ENCODE measurements at places on chromosomes 13 and 19.

DNA sequence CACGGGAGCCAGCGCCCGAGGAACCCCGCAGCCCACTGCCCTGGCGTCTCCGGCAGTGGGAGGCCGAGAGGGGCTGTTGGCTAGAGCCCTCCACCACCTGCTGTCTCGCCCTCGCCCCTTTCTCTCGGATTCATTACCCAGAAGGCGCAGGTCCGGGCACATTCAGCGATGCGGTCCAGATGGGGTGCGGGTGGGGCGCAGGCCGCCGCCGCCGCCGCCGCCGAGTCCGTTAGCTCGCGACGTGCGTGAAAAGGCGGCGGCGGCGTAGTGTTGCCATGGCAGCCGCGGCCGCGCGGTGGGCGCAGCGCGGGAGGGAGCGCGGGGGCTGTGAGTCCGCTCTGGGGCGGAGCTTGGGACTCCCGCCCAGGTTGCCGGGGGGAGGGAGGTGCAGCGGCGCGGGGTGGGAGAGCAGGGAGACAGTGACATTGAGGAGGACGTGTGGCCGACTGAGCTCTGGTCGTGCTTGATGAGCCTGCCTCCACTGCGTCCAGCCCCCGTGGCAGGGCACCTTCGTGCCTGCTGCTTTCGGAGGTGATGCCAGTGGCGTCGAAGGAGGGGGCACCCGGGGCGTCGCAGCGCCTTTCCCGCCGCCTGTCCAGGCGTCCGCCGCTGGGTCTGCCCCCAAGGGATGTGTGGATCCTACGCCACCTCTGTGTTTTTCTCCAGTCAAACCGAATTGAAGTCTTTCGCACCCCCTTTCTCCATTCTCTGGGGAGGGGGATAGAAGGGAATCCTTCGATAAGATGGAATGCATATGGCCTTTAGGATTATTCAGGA, at the start of gene KATNAL1:
KATNAL1 (minus strand) TSS at position 358 of the 777 bp plus-strand sequence. CDS start 23,774 bp downstream, outside the sequence.
- DNase-seq: peak; percentile 55

DNA sequence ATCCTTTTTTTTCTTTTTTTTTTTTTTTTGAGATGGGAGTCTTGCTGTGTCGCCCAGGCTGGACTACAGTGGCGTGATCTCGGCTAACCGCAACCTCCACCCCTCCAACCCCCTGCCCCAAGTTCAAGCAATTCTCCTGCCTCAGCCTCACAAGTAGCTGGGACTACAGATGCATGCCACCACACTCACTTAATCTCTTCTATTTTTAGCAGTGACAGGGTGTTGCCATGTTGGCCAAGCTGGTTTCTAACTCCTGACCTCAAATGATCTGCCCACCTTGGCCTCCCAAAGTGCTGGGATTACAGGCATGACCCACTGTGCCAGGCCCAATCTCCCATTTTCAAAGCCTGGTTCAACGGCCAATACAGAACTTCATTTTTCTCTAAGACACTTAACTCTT, 9.1 kb downstream of the FOXO1 start:
- DNase-seq: no peak

GRCh38 chr19:4635754-4636116, 3.6 kb upstream of the TNFAIP8L1 start:
- no peak for DNase-seq

GRCh38 chr19:10295847-10296591, 6.3 kb downstream of the ICAM5 start:
- no peak for DNase-seq

- DNase-seq: no peak
These were observed 71.6 kb upstream of the TEX29 start for GRCh38 chr13:111248822-111249221.

- no peak for DNase-seq
These were observed 12.4 kb downstream of the WDR87 start for GRCh38 chr19:37893845-37894575.

GRCh38 chr19:17873786-17874757, 2.3 kb downstream of the SLC5A5 start:
- no peak for DNase-seq

GRCh38 chr13:80590551-80590950, 249.6 kb upstream of the SPRY2 start:
- DNase-seq: no peak

DNA sequence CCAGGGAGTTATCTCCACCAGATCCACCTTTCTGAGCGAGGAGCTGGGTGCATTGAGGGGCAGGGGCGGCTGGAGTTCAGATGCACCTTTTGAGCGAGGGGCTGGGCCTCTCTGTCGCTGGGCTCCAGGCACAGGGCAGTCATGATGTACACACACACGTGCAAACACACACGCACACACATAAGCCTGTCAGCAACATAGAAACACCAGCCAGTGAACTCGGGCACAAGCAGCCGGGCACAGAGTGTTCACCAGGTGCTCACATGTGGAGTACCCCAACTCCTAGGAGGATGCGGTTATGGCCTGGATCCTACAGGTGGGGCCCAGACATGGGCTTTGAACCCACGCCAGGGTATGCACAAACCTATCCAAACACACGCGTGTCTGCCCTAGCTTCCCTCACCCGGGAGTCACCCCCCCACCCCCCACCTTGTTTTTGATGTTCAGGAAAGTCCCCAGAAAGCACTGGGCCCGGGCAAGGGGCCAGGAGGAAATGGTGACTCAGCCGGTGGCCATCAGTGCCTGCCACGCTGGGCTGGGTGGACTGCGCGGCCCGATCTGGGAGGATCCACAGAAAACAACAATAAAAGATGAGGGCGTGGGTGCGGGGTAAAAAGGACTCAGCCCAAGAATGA, 13.3 kb downstream of the ARRDC2 start:
- DNase-seq: peak; percentile 62

- DNase-seq: no peak
These were observed 3.5 kb downstream of the KCNA7 start for GRCh38 chr19:49069026-49069425.

DNA sequence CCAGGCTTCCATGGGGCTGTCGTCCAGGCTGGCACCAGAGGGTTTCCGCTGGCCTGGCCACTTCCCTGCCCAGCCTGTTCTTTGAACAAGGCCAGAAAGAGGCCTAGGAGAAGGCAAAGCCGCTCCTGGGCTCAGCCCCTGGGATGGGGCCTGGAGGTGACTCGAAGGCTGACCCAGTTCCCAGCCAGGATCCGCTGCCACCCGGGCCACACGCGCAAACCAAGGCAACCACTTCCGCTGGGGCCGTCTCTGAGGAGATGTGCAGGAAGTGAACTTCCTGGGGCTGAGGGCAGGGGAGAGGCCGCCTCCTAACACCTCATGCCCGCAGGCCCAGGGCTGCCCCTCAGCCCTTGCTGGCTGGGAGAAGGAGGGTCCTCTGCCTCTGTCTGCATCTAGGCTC, 15.2 kb downstream of the PLEKHF1 start:
- DNase-seq: peak; percentile 78

DNA sequence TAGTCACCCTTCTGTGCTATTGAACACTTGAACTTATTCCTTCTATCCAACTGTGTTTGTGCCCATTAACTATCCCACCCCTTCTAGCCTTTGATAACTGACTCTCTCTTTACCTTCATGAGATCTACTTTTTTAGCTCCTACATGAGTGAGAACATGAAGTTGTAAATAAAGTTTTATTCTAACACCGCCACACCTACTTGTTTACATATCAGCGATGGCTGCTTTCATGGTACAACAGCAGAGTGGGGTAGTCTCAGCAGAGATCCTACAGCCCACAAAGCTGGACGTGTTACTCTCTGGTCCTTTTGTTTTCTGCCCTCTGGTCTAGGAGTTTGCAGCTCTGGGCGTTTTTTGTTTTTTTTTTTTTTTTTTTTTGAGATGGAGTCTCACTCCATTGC, 23.7 kb downstream of the VSTM1 start:
- DNase-seq: no peak

DNA sequence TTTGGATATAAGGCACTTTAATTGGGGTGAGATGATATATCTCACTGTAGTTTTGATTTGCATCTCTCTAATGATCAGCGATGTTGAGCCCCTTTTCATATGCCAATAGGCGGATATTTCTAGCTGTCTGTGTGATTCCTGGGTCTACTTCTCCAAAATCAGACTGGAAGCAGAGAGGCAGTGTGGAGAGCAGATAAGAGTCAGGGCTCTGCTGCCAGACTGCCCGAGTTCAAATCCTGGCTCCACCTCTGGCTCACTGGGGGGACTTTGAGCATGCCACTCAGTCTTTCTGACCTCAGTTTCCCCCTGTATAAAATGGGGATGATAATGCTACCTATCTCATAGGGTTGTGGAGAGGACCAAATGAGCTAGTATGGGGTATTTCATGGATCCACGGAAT, 24.0 kb upstream of the ACP7 start:
- no peak for DNase-seq

GRCh38 chr19:51688671-51689571, 4.2 kb upstream of the SPACA6 start:
- DNase-seq: no peak

- no peak for DNase-seq
These were observed 135.6 kb downstream of the SLC7A1 start for GRCh38 chr13:29459813-29460355.

DNA sequence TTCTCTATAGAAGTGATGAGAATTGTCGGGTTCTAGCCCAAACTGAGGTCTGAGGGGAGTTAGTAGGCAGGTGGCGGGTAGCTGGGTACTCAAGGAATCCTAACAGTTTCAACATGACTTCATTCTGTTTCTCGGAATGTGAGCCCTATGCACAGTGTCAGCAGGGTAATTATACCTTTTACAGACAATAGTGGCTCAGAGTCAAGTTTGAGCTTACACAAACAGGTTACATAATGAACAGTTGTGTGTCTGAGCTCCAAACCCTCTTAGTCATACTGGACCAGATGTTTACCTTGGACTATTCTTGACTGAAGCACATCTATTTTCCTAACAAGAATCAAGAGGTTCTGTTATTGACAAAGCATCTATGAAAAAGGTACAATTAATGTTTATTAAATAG, 1066.7 kb upstream of the PCDH20 start:
- no peak for DNase-seq
